ENCODE measurements at places on chromosomes 3 and 15.

GRCh38 chr15:80031841-80032240 lies 27.6 kb upstream of the ZFAND6 start:
- DNase-seq, result no peak

GRCh38 chr3:98008855-98009254 lies 26.3 kb downstream of the GABRR3 start:
- no peak for DNase-seq

DNA sequence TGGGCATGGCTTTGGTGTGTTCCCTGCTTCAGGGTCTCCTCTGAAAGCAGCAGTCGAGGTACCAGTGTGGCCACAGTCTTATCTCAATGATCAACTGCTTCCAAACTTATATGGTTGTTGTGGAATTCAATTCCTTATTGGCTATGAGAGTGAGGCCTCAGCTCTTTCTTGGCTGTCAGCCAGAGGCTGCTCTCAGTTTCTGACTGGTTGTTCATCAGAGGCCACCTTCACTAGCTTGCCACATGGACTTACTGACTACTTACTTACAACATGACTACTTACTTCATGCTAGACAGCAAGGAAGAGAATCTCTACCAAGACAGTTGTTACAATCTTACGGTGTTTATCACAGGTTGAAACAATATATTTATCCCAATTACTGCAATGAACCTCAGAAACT lies 789.2 kb downstream of the DIPK2A start:
- no peak for DNase-seq

DNA sequence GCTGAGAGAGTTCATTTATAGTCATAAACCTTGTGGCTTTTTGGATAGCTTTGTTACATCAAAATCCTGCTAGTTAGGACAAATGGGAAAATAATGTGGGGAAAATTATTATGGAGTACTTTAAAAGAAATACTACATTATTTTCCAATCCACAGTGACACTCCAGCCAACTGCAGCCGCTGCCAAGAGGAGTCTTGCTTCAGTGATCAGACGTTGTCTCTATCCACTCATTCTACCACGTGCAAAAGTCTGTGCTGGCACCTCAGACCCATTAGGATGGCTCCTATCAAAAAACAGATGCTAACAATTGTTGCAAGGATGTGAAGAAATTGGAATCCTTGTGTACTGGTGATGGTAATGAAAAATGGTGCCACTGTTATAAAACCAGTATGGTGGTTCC lies 128.6 kb upstream of the IQSEC1 start:
- DNase-seq, result no peak

GRCh38 chr3:140298569-140299070 lies 363.6 kb downstream of the CLSTN2 start:
- no peak for DNase-seq

DNA sequence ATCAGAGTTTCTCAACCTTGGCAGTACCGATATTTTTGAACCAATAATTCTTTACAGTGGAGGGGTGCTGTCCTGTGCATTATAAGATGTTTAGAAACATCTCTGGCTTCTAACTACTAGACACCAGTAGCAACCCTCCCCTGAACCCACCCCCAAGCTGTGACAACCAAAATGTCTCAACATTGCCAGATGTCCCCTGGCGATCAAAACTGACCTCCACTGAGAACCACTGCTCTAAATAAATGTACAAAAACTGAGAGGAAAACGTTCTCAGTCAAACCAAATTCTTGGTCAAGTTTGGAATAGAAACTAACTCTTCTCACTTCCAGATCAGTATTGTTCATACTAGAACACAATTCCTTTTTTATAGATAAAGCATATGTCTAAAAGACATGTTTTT lies 58.5 kb downstream of the GPR160 start:
- DNase-seq, result no peak

DNA sequence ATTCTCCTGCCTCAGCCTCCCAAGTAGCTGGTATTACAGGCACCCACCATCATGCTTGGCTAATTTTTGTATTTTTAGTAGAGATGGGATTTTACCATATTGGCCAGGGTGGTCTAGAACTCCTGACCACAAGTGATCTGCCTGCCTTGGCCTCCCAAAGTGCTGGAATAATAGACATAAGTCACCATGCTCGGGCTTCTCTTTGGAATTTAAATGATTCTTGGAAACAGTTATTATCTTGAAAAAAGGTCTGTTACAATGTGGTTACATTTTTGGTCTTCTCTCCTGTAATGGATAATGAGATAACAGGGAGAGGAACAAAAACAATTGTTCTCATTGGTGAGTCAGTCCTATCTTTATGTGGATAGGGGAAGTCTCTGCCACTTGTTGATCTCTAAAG lies 59.8 kb upstream of the AADACL2 start:
- DNase-seq, result no peak

- no peak for DNase-seq
These were observed 84.6 kb downstream of the NUP210 start for GRCh38 chr3:13335503-13335902.

DNA sequence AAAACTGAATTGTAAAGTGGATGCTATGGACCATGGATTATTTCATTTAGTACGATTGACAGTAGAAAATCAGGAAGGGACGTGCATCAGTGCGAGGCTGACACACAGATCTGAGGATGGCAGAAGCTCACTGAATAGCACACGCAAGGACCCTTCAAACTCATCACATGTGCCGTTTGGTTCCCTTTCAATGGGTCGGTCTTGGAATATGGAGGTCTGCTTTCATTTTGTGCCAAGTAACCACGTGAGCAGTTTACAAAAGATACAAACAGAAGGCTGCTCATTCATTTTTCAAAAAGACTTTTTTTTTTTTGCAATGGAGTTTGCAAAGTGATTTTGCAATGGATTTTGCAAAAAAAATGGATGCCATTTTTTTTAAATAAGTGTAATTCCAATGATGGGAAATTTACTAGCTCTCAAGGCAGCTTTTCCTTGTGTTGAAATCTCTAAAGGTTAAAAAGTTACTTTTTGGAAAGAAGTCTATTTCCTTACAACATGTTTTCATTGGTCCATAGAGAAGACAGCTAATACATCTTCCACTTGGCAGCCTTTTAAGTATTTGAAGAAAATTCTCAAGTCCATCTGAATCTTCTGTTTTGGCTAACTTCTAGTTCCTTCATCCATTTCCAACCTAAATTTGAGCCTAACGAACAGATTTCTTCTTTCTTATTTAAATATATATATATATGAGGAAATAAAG lies 392.3 kb upstream of the TPRG1 start:
- DNase-seq, result no peak

DNA sequence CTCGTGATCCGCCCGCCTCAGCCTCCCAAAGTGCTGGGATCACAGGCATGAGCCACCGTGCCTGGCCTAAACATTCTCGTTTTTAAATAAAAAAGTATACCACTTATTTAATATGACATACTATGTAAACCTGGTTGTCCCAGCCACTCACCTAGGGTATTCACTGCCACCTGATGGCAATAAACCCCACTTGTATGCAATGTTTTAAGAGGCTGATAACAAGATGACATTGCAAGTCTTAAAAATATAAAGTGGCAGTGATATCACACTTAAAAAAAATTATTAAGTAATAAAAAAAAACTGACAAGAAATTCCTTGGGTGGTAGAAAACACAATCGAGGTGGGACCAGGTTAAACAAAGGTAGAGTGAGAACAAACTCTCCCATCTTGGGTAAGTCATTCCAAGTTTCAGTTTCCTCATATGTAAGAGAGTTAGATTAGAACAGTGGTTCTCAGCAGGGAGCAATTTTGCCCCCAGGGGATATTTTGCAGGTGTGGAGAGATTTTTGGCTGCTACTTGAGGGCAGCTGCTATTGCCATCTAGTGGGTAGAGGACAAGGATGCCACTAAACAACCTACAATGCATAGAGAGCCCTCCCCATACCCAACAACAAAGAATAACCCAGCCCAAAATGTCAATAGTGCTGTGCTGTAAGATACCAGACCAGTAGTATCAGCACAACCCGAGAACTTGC lies 14.5 kb downstream of the ARF4 start:
- DNase-seq, result no peak

- DNase-seq, result no peak
These were observed 168.8 kb downstream of the CHDH start for GRCh38 chr3:53677413-53677812.

- DNase-seq, result no peak
These were observed 162.1 kb downstream of the C3orf38 start for GRCh38 chr3:88311826-88312225.

- no peak for DNase-seq
These were observed 73.0 kb downstream of the EEFSEC start for GRCh38 chr3:128226186-128226725.

- no peak for DNase-seq
These were observed 45.8 kb downstream of the MITF start for GRCh38 chr3:69784954-69785514.

DNA sequence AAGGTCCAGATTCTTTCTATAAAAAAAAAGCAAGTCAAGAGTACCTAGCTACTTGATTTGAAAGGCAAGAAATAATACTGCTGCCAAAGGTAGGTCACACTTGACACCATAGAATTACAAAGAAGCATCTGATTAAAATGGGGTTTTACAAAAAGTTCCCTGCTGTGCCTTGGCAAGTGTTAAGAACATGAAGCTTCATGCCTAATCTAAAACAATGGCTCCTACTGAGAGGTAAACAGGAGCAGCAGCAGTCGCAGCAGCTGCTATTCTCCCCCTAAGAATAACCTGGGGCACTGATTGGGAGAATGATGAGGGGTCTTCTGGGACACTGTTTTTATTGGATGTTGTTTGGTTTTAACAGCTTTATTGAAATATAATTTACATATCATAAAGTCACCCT lies 14.1 kb downstream of the UBP1 start:
- DNase-seq, result no peak

DNA sequence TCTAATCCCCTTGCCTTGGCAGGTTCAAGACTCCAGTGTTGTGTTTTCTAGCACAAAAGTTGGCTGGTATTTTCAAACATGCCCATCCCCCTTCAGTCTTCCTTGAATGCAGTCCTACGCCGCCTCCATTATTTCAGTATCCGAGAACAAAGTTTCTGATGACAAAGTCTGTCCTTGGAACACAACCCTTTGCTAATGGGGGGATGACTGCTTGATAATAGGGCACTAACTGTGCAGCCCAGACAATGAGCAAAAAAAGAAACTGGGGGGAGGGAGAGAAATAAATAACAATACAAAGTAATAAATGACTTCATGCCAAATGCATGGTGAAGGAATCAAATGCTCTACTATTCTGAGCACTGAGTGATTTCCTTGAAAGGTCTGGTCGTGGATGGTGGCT lies 310.1 kb downstream of the FOXP1 start:
- DNase-seq, result no peak

DNA sequence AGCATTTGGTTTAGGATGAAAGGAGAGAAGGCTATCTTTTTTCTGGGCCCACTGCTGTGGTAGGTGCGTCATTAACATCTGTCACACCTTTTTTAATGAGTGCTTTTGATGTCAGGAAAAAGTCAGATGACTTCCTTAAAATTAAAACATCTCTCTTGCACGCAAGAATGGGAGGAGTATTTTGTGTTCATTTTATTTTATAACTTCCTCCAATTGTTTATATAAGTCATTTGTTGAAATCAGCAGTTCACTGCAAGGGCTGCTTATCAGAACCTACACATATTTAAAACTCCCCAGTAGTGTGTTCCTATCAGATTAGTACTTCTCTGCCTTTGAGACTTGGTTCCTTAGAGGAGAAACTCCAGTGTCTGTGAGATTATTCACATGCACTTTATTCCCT lies 143.8 kb downstream of the NEO1 start:
- DNase-seq, result no peak

GRCh38 chr3:148205977-148206376 lies 491.7 kb upstream of the AGTR1 start:
- DNase-seq, result no peak

DNA sequence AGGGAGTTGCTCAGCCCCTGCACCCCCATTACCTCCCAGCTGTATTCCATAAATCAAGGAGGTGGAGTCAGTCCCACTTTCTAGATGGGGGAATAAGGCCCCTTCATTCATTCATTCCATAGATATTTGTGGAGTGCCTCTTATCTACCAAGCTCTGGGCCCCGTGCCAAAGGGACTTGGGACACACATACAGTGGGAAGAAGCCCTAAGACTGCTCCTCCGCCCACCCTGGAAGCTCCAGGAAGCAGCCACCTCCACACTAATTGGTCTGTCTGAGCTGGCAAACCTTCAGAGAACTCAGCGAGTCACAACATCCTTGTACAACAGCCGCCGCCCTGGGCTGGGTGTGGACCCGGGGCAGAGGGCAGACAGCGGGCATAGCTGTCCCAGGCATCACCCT lies 6.4 kb downstream of the STRA6 start:
- peak; percentile 95 for DNase-seq

- DNase-seq, result peak; percentile 59
These were observed 84.8 kb downstream of the PPCDC start for GRCh38 chr15:75107908-75108838.

- no peak for DNase-seq
These were observed 7.2 kb upstream of the EXOG start for GRCh38 chr3:38488949-38489348.

DNA sequence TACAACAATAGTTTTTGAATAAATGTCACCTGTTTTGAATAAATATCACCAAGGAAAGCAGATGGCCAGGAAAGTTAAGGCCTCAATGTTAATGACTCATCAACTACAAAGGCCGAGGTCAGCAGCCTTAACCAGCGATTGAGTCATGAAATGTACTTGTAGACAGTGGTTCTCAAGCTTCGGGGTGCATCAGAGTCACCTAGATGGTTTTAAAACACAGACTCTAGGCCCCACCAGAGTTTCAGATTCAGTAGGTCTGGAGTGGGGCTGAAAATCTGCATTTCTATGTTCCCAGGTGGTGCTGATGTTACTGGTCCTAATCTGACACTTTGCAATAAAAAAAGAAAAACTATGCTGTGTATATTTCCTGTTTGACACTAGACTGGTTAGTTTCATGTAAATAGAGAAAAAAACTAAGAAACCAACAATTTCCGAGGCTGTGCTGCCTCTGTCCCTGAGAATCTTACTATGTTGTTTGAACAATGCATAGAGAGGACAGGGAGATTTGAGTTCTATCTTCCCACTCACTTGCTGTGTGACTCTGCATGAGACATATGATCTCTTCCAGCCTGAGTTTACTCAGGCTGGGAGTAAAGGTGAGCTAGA lies 9.8 kb downstream of the RAB27A start:
- DNase-seq, result peak; percentile 88

GRCh38 chr3:42572278-42572677 lies 9.5 kb downstream of the SEC22C start:
- no peak for DNase-seq

DNA sequence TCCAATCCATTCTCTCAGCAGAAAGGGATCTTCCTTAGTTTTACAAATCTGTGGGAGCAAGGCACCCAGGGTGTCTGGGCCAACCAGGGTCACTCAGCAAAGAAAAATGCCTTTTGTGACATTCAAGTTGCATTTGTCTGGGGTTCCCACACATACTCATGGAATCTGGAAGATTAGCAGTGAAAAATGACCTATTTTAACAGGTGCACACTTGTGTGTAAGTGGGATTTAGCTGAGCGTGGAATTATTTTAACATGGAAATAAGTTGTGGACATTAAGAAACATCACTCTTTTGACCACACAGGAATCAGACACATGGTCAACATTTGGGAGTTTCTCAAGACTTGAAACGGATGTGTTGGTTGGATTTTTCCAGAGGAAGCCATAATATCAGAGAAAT lies 234.9 kb downstream of the OPA1 start:
- no peak for DNase-seq

All from non-pigmented ciliary epithelial cell (primary cell).